ENCODE measurements at places on chromosomes 2 and 18. TPM values are rescaled to one million over a fixed set of nuclear protein-coding genes. Genes with fewer than 3 reads are reported as not detected.

PTMA gene
- 966 TPM for total RNA-seq

BARD1 gene
- total RNA-seq: 120 TPM

DTNB gene
- total RNA-seq: 28.8 TPM

EVX2 gene
- total RNA-seq: not detected

CXCR1 gene
- not detected for total RNA-seq

KCNE4 gene
- total RNA-seq: 12.4 TPM

ZNF397 gene
- 42.8 TPM for total RNA-seq

BMP10 gene
- not detected for total RNA-seq

CERS6 gene
- total RNA-seq: 22.9 TPM

NTSR2 gene
- not detected for total RNA-seq

PCARE gene
- total RNA-seq: not detected

AP1S3 gene
- total RNA-seq: not detected

CFC1B gene
- not detected for total RNA-seq

PPP1R1C gene
- total RNA-seq: 27.4 TPM

CDH7 gene
- total RNA-seq: not detected

SLC30A3 gene
- total RNA-seq: 0.35 TPM

TUBA4B gene
- not detected for total RNA-seq

FBLN7 gene
- total RNA-seq: 4.4 TPM

ATF2 gene
- total RNA-seq: 52.3 TPM

PRKAG3 gene
- total RNA-seq: not detected

SYT4 gene
- total RNA-seq: not detected

CKAP2L gene
- not detected for total RNA-seq

POTEI gene
- not detected for total RNA-seq

RAB6C gene
- 0.41 TPM for total RNA-seq

LYPD1 gene
- 0.55 TPM for total RNA-seq

NEU2 gene
- not detected for total RNA-seq

FOSL2 gene
- total RNA-seq: 75.3 TPM

ST6GAL2 gene
- 2.6 TPM for total RNA-seq

OTOS gene
- total RNA-seq: not detected

CDH20 gene
- not detected for total RNA-seq

NPHP1 gene
- total RNA-seq: 24.7 TPM

KRTCAP3 gene
- 8.8 TPM for total RNA-seq

DSG3 gene
- total RNA-seq: not detected

ABCG5 gene
- not detected for total RNA-seq

COL4A3 gene
- 7.6 TPM for total RNA-seq

LINC00305 gene
- not detected for total RNA-seq

AGBL5 gene
- 26.2 TPM for total RNA-seq

L3MBTL4 gene
- 13.2 TPM for total RNA-seq

SERPINB2 gene
- 8.2 TPM for total RNA-seq

SLC19A3 gene
- 0.55 TPM for total RNA-seq

ALPG gene
- total RNA-seq: not detected

LRP1B gene
- total RNA-seq: 0.29 TPM

WDR33 gene
- total RNA-seq: 27.4 TPM

GPR17 gene
- not detected for total RNA-seq

LIMS2 gene
- total RNA-seq: 50.9 TPM

GAD1 gene
- total RNA-seq: 0.83 TPM

MOB4 gene
- 58.6 TPM for total RNA-seq

LYG2 gene
- total RNA-seq: not detected

NCKAP1 gene
- total RNA-seq: 55.3 TPM

TCF23 gene
- total RNA-seq: 19.4 TPM

UBR3 gene
- 76.1 TPM for total RNA-seq

C1GALT1C1L gene
- total RNA-seq: not detected

CPSF3 gene
- total RNA-seq: 7.2 TPM

ZNF396 gene
- total RNA-seq: 1.5 TPM

CTAGE1 gene
- total RNA-seq: not detected

ASB18 gene
- not detected for total RNA-seq

FAM228A gene
- total RNA-seq: 3.0 TPM

CNRIP1 gene
- 40.6 TPM for total RNA-seq
